Hindlimb muscle (tissue), 1 donor: ENCODE measurements at places on chromosomes 5 and 9.

DNA sequence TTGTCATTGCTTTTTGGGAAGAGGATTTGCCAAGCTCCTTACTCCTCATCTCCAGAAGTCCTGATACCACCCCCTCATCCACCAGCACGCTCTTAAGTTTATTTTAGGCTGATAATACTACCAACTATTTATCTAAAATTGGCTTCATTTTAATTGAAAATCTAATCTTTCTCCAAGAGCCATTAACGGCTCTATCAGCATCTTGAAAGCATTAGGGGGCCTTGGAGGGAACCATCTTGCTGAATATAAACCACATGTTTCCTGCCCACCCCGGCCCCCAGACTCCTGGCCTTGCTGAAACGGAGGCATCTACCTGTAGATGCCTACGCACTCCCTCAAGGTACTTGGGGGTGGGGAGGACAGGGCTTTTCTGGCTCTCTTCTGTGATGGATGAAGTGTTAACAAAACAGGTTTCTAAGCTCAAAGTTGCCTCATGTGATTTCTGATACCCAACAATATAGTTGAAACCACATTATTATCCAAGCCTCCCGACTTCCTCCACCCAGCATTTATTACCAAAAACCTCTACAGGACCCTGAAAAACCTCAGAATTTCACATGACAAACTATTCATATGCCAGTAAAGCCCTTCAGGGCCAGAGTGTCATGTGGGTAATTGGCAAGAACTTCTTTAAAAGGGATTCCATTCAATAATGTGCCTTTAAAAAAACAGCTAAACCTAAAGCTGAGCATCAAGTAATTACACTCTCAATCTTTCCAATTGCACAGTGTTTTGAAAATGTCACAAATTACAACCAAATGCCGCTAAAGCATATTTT, 96.7 kb downstream of the SAXO1 start:
- DNase-seq: no peak

DNA sequence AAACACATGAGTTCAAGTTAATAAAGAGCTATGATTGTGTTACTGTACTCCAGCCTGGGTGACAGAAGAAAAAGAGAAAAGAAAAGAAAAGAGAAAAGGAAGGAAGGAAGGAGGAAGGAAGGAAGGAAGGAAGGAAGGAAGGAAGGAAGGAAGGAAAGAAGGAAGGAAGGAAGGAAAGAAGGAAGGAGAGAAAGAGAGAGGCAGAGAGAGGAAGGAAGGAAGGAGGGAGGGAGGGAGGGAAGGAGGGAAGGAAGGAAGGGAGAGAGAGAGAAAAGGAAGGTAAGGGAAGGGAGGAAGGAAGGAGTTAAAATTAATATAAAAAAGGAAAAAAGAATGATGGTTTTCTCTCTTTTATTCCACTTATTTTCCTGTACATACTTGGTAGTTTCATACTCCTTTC, 89.5 kb upstream of the ZBTB43 start:
- DNase-seq: no peak

- no peak for DNase-seq
Observed at GRCh38 chr9:136328011-136328621, 777 bp downstream of the GPSM1 start.

DNA sequence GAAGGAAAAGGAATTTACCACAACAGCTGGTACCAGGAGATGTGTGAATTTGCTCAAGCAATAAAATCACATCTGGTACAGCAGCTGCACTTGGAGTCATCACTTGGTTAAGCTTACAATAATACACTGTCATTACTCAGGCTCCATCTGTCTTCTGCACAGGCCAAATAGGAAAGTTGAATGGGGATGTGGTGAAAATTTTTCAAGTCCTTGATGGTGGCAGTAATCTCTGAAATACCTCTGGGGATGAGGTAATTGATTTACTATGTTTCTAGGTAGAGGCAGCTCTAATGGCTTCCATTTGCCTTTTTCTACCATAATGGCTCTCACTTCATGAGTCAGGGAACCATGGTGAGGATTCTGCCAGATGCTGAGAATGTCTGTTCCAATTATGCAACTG, 206.8 kb upstream of the ATP10B start:
- no peak for DNase-seq

GRCh38 chr5:9562141-9562540, 16.3 kb upstream of the SEMA5A start:
- DNase-seq: no peak

DNA sequence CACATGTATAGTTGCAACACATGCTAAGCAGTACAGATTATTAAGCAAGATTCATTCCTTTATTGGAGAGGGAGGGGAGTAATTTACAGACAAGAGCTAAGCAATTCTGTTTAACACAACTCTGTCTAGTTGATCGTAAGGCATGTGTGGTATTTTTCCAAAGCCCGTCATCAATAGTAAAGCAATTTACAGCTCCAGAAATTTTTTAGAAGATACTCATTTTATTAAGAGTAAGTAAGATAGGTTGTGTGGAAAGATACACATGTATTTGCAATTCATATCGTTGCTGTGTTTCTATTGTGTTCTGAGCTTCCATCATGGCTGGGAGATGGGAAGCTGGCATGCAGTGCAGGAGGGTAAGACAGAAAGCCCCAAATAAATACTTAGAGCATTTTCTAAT, 289.2 kb upstream of the TMEM161B start:
- DNase-seq: no peak

GRCh38 chr9:137000177-137000930, 4.0 kb upstream of the CLIC3 start:
- no peak for DNase-seq

- DNase-seq: no peak
Observed at GRCh38 chr5:51230336-51230735, 152.9 kb upstream of the ISL1 start.

DNA sequence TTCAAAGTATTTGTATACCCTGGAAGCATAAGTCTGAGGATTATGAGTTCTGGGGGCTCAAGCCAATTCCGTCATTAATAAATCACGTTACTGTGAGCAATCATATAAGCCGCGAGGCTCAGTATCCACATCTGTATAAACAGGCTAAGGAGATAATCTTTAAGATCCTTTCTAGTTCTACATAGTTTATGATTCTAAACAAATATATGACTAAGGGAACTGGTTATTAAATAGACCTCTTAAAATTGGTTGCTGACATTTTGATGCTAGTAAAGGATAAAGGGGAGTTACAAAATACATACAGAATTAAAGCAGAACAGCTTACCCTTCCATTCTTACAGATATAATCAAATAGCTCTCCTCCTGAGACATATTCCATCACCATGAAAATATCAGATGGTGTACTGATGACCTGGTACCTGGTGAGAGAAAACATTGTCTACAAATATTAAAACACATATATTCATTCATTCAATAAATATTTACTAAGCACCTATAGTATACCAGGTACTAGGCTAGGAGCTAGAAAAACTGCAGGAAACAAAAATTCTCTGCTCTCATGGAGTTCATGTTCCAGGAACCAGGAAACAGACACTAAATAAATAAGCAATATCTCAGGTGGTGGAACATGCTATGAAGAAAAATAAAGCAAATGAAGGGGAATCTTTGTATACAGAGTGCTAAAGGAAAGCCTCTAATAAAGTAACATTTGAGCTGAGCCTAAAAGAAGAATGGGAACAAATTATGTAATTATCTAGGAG, 19.5 kb upstream of the TTC33 start:
- DNase-seq: no peak

DNA sequence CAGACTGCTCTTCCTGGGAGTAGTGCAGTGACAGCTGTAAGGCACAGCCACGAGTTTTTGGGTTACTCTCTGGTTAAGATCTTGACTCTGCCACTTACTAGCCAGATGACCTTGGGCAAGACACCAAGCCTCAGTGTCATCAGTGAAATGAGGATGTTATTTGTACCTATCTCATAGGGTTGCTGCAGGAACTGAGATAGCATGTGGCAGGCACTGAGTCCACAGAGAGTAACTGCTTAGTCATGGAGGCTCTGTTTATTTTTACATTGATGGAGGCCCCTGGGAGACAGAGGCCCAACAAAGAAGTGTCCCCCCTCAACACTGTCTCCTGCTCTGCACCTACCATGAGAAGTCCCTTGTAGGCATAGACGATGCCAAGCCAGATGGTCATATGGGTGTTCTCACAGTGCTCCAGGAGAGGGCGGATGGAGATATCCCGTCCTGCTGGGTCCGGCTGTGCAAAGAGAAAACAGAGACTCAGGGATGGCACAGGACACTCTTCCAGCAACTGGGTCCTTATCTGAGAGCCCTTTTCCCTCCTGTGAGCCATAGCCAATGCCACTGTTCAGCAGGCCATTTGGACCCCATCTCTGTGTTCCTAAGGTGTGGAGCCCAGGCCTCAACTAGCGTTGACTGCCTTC, 55.4 kb upstream of the TBC1D2 start:
- no peak for DNase-seq

- DNase-seq: no peak
Observed at GRCh38 chr9:82201196-82201595, 212.6 kb downstream of the SPATA31D1 start.

- DNase-seq: no peak
Observed at GRCh38 chr9:128180001-128180400, 11.4 kb downstream of the CIZ1 start.

- peak; percentile 6 for DNase-seq
Observed at GRCh38 chr5:108481355-108481931, 99.5 kb upstream of the FBXL17 start.

- no peak for DNase-seq
Observed at GRCh38 chr9:21320465-21320864, 14.7 kb downstream of the KLHL9 start.

DNA sequence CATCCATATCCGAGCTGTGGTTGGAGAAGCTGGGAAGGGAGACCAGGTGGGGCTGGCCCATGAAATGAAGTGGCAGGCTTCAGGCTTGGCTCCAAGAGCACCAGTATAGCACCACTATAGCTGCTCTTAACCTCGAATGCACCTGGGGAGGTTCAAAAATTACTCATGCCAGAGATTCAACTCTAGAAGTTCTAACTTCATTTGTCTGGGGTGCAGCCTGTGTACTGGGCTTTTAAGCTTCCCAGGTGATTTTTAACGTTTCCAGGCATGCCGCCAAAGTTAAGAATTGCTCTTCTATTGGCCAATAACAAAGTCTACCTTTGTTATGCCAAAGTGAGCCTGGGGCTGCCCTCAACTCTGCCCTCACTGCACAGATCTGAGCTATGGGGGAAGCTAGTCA, 458 bp downstream of the PRSS3 start:
- DNase-seq: no peak

GRCh38 chr5:29504411-29504810, 1689.1 kb upstream of the CDH6 start:
- DNase-seq: no peak

- no peak for DNase-seq
Observed at GRCh38 chr9:33690143-33690933, 105.0 kb upstream of the PRSS3 start.

- no peak for DNase-seq
Observed at GRCh38 chr9:130368631-130369103, 76.1 kb upstream of the ASS1 start.

- DNase-seq: no peak
Observed at GRCh38 chr9:114289571-114290481, 33.1 kb upstream of the ORM1 start.

DNA sequence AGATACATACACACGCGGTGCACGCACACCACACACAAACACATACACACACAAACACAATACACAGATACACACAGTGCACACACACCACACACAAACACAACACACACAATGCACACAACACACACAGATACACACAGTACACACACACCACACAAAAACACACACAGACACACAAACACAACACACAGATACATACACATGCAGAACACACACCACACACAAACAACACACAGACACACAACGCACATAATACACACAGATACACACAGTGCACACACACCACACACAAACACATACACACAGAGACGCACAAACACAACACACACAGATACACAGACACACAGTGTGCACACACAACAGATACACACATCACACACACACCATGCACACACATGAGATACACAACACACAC, 5.9 kb upstream of the CCDC187 start:
- DNase-seq: no peak

DNA sequence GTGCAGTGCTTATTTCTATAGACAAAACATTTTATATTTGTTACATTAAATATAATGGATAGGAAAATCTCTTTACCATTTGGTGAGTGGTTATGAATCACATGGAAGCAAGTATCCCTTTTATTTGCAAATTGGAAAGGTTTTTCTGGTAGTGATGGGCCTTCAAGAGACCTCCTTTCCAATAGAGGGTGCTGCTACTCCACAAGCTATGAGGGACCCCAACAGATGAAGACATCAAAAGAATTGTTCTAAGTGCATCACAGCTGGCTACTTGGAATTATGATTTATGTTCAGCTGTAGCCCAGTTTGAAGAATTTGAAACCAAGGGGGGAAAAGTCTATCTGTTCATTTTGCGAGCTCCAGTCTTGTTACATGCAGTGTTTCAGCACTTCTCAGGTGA, 493.7 kb upstream of the SGCD start:
- no peak for DNase-seq

- no peak for DNase-seq
Observed at GRCh38 chr9:36802201-36802920, 229.7 kb downstream of the MELK start.

- DNase-seq: peak; percentile 9
Observed at GRCh38 chr9:95316274-95316673, 1.2 kb downstream of the FANCC start.

DNA sequence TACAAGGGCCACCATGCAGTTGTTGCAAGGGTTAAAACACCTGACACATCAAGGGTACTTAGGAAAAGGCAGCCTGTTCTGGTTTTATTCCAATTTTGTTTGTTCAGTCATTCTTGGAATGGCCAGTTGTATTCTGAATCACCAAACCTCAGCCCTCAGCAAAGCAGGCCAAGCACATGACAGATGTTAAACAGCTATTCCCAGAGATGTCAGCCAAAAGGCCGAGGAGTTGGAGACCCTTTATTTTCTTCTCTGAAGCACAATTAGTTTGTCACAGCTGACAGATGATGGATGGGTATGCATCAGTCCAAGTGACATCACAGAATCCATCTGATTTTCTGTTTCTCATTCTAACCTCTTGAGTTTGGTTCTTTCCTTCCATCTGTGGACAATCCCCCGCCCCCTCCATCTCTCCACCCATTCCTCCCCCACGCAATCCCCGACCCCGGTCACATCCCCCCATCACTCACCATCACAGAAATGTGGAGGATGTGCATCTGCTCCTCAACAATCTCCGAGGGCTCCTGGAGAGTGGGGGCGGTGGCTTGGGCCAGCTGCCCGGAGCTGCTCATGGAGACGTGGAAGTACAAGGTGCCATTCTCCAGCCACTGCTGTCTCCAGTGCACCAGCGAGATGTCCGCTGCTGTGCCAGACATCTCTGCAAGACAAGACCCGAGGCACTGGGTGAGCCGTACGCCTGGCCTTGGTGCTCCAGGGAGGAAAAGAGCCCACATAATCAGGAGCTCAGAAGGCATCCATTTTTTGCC, 123.8 kb downstream of the ASTN2 start:
- DNase-seq: peak; percentile 46
